ENCODE measurements at places on chromosomes 4 and X.

- no peak for DNase-seq
Measured at GRCh38 chr4:83546786-83547185, 10.9 kb downstream of the GPAT3 start.

GRCh38 chr4:35342833-35343232 is 901.5 kb downstream of the ARAP2 start:
- DNase-seq = no peak

- no peak for DNase-seq
Measured at GRCh38 chrX:56798339-56798711, 69.3 kb downstream of the NBDY start.

- DNase-seq = no peak
Measured at GRCh38 chr4:19809989-19810388, 441.7 kb upstream of the SLIT2 start.

All from brain (organoid and tissue), 16 donors.